ENCODE measurements at places on chromosomes 7 and 10.

DNA sequence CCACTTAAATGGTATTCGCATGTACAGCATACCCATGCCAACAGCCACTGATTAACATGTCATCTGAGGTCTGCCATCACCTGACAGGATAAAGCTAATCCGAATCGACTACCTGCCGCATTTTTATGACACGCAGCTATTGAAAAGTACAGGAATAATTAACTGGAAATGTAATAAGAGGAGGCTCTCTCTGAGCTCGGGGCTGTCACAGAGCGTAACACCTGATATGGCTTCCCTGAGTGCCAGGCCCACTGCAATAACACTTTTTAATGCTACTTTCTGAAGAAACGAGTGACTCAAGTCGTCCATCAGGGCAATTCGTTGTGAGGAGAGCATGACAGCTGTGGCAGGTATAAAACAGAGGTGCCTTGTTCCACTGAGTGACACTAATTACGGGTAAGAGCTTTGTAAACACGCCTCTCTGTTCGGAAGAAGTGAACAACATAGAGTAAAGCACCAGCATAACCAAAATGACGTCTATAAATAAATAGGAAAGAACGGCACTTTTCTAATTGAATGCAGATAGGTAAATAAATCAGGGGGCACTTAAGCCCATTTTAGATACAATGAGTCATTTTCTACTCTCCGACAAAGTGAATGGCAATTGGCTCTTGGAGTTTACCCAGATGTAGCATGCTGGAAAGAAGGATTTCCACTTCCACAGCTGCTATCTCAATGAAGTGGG lies 56.5 kb upstream of the CREB5 start:
- no peak for DNase-seq

- DNase-seq = no peak
These were observed 32.3 kb downstream of the CALD1 start for GRCh38 chr7:134811765-134812164.

DNA sequence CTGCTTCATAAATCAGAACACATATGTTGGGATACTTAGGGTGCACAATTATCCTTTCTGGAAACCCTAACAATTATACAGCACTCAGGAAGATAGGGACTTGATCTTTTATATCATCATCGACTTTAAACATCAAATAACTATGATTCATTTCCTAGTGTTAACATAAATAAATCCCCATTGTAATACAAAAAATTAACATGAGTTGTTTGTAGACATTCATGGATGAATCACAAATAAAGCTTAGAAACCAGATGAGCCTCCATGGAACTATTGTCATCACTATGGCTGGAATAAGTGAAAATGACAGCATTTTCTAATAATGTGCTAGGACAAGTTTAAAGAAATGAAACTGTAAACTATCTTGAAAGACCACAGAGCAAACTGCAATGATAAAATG lies 821.7 kb downstream of the GATA3 start:
- DNase-seq = no peak

DNA sequence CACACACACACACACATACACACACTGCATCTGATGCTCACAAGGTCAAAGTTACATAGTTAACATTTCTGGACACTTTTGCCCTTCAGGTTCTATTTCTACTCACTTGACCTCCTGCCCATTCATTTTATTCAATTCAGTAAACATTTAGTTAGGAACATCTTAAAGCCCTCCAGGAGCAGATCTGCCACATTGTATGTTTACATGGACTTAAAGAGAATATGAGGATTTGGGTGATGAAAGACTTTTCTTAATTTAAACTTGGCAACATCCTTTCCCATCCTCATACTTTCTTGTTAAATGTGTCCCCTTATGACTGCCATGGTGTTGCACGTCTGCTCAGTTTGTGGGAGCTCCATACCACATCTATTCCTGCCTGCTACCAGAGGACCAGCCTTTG lies 322.8 kb upstream of the BMPER start:
- DNase-seq = no peak

DNA sequence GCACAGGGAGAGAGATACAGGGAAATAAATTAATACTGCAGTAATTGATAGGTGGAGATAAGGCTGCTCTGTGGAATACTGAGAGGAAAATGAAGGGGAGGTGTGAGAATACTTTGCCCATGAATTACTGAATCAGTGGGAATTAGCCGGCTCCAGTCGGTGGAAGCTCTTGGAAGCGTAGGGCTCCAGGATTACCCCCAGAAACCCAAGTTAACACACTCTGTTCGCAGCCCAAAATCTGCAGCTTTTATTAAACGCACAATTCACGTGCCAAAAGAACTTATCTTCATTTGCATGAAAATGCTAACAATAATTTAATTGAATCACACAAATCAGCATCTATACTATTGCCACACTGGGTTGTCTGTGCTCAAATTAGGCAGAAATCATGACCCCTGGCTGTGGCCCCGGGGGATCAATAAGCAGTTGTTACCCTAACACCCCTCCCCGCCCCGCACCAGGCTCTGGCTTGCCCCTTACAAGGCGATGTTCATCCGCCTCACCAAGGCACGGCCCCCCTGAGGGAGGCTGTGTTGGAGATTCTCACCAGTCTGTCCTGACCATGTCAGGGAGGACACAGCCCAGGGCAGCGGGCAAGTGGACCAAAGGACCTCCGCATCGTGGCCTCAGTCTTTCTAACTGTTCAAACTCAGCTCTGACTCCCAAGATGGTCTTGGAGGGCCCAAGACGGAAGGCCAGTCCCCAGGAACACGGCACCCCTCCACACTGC lies 48.4 kb upstream of the MGMT start:
- no peak for DNase-seq

- DNase-seq = no peak
These were observed 7.9 kb downstream of the ENTPD7 start for GRCh38 chr10:99667108-99667751.

DNA sequence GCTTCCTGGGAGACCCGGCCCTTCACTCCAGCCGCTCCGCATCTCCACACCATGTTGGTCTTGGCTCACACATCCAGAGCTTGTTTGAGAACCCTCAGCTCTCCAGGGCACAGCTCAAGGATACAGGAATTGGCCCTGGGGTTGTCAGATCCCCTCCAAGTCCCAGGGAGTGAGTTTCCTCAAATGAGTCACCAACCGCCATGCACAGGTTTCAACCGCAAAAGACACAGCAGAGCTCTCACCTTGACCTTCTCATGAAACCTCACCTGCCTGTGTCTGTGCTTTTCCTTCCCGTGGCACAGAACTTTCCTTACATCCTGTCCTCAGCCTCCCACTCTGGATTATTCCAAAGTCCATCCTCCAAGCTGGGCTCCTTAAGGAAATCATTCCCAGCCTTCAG lies 20.6 kb downstream of the AZGP1 start:
- no peak for DNase-seq

- DNase-seq = no peak
These were observed 59.6 kb downstream of the NPY start for GRCh38 chr7:24343614-24344013.

DNA sequence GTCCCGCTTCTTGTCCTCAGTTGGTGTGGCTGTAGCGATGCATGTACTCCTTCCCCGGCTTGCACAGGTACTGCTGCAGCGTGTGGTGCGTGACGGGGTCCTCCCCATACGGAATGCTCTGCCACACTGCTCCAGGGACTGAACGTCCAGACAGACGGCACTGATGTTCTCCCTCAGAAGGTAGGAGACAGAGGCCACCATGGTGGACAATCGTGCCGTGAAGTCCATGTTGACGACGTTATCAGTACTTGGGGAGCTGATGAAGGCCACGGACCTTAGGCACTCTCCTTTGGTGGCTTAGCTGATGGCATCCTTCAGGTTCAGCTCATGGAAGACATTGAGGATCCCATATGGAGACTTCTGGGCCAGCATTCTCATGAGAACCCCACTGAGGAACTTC lies 37.4 kb downstream of the AGAP6 start:
- no peak for DNase-seq

- no peak for DNase-seq
These were observed 111.5 kb upstream of the IFRD1 start for GRCh38 chr7:112338786-112339185.

DNA sequence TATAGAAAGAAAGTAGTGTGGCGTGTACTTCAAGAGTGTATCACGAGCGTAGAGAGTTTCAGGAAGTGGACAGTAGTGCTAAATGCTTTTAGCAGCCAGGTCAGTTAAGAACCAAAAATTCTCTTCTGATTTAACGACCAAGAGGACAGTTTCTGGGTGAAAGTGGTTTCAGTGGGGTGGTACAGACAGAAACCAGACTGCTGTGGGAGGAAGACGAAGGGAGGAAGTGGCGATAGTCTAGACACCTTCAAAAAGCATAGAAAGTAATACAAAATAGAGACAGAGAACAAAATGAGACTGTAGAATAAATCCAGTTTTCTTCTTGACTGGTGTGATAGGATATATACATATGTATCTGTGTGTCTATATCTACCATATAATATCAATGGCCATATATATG lies 93.5 kb downstream of the MBL2 start:
- DNase-seq = no peak

GRCh38 chr10:119365773-119366599 lies 158.6 kb downstream of the GRK5 start:
- DNase-seq = no peak

- DNase-seq = no peak
These were observed 3.9 kb downstream of the LSMEM1 start for GRCh38 chr7:112484671-112485167.

DNA sequence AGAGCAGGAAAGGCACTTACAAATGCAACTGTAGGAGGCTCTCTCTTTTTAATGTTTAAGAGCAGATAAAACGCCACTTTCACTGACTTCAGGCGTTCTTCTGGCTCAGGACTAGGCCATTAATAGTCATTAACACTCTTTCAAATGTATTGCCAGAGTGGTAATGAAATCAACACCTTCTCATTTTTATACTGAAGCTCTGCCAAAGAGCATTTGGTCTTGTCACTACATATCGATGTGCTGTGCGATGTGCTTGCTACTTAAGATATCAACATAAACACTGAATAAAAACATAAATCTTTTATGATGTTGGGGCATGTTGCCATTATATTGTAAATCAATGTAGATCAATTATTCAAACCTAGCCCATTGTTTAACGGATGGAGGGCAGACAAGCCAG lies 634.7 kb downstream of the ARL4A start:
- DNase-seq = no peak

GRCh38 chr10:116521424-116522290 lies 24.1 kb upstream of the PNLIP start:
- no peak for DNase-seq

DNA sequence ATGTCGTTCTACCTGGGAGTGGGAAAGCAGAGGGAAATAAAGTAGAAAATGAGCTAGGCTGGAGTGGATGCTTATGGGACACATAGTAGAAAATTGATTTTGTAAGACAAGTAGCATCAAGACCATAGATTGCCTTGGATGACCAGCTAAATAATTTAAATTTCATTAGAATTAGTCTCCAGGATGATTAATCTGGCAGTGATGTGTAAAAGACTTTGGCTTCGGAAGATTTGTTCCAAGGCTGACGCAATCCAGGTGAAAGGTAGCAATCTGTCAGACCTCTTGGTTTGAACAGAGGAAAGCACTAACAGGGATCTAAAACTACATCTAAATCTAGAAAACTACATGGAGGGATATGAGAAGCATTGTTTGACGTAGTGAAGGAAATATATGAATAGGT lies 236.5 kb downstream of the ARL4A start:
- no peak for DNase-seq

DNA sequence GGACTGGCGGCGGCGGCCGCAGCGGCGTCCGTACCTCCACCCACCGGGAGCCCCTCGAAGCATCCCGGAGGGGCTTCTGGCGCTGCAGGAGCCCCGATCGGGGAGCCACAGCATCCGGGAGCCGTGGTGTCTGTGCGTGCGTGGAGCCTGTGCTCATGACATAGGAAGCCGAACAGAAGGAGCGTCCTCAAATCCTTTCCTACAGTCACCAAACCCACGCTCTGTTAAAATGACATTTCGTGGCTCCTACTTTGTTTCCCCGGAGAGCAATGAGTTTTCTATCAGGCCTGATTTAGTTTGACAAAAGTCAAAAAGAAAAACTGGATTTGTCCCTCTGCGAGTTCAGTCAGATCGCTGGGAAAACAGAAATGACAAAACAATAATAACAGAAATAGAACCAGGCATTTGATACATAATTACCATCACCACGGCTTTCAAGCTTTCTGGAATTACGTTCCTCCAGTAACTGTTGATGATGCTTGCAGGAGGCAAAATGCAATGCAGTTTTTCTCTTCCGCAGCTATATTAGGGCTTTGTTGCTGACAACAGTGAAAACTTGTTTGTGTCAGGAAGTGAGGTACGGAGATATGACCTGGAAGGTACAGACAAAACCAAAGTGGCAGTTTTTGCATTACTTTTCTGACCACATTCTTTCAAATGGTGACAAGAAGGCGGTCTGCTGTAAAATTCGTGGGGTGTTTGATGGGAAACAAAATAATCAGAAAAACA lies 219.3 kb upstream of the MKLN1 start:
- DNase-seq = no peak

- DNase-seq = no peak
These were observed 323.1 kb upstream of the GALNT17 start for GRCh38 chr7:70808876-70809275.

DNA sequence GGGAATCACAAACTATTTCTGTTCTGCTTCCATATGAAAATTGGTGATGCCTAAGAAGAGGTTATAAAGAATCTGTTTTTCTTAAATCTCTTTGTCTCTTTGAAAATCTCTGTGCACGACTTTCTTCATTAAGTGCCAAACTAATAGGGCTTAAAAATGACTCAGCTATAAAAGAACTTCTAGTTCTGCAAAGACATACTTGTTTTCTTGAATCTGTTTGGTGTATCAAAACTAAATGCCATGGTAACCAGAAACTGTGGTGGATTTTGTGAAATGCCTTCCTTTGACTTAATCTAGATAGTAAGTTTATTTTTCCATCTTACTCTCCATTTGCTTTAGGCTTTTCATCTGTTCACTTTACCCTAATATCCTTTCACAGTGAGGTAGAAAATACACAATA lies 417.8 kb downstream of the PARD3 start:
- no peak for DNase-seq

DNA sequence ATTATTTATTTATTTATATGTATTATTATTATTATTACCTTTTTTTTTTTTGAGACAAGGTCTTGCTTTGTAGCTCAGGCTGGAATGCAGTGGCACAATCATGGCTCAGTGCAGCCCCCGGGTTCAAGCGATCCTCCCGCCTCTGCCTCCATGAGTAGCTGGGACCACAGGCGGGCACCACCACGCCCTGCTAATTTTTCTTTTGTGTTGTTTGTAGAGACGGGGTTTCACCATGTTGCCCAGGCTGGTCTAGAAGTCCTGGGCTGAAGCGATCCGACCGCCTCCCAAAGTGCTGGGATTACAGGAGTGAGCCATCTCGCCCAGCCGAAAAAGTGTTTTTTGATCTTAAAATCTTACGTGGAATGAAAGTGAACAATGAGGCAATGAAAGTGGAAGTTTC lies 79.4 kb upstream of the C1GALT1 start:
- no peak for DNase-seq

- DNase-seq = no peak
These were observed 36.3 kb upstream of the ANTXRL start for GRCh38 chr10:46250481-46250880.

- no peak for DNase-seq
These were observed 389.1 kb downstream of the XPNPEP1 start for GRCh38 chr10:109534193-109534592.

Measured in stimulated activated CD8-positive, alpha-beta memory T cell treated with anti-CD3 and anti-CD28 coated beads, Interleukin-4, amount 100 ng/mL, for 1 hour (primary cell).